ENCODE measurements at places on chromosomes 2 and 18. TPM values are rescaled to one million over a fixed set of nuclear protein-coding genes. Genes with fewer than 3 reads are reported as not detected.

The TRPM8 gene
- 0.08 TPM for polyA plus RNA-seq

The ARHGAP15 gene
- 0.80 TPM for polyA plus RNA-seq

The DHRS9 gene
- 0.27 TPM for polyA plus RNA-seq

The ITGAV gene
- polyA plus RNA-seq = 19.3 TPM

The DSC1 gene
- not detected for polyA plus RNA-seq

The SLC25A52 gene
- not detected for polyA plus RNA-seq

The RNF152 gene
- 0.91 TPM for polyA plus RNA-seq

The MARCO gene
- polyA plus RNA-seq = 0.19 TPM

The HOXD4 gene
- polyA plus RNA-seq = 1.8 TPM

The CASP10 gene
- 3.4 TPM for polyA plus RNA-seq
